Left cardiac atrium (tissue), 4 donors: ENCODE measurements at places on chromosomes 5 and 9. TPM values are rescaled to one million over a fixed set of nuclear protein-coding genes. Genes with fewer than 3 reads are reported as not detected.

CDKN2B-AS1 gene
- total RNA-seq, result not detected

SNCAIP gene
- 2.9 TPM for total RNA-seq

NUTM2F gene
- not detected for total RNA-seq

ZNF454 gene
- 2.0 TPM for total RNA-seq

HAND1 gene
- 5.2 TPM for total RNA-seq

FRRS1L gene
- total RNA-seq, result 4.4 TPM

RETREG1 gene
- 145 TPM for total RNA-seq

FBLL1 gene
- 0.21 TPM for total RNA-seq

C5orf58 gene
- not detected for total RNA-seq

MRPL22 gene
- 58.2 TPM for total RNA-seq

FUT7 gene
- 0.24 TPM for total RNA-seq

TSLP gene
- total RNA-seq, result 2.8 TPM

GRM6 gene
- total RNA-seq, result not detected

TOR2A gene
- total RNA-seq, result 5.1 TPM

UGT3A2 gene
- 0.18 TPM for total RNA-seq

ELOVL7 gene
- 2.0 TPM for total RNA-seq

MATR3 gene
- total RNA-seq, result 104 TPM

NXNL2 gene
- total RNA-seq, result not detected

ADCY2 gene
- total RNA-seq, result 1.1 TPM

NPR2 gene
- 21.1 TPM for total RNA-seq

TAF11L5 gene
- not detected for total RNA-seq

DMRTA1 gene
- total RNA-seq, result 0.74 TPM

NOL8 gene
- 13.3 TPM for total RNA-seq

FOXD4L6 gene
- 0.15 TPM for total RNA-seq

LCN15 gene
- 0.41 TPM for total RNA-seq

PCDHB13 gene
- 3.5 TPM for total RNA-seq

LCN1 gene
- not detected for total RNA-seq

SLC6A3 gene
- total RNA-seq, result not detected

NSG2 gene
- 0.63 TPM for total RNA-seq

ASS1 gene
- 88.1 TPM for total RNA-seq

TOR4A gene
- total RNA-seq, result 6.2 TPM

LHX6 gene
- total RNA-seq, result 11.3 TPM

ZFP37 gene
- 2.0 TPM for total RNA-seq

GPR21 gene
- 0.55 TPM for total RNA-seq

WDR38 gene
- not detected for total RNA-seq

RLN2 gene
- total RNA-seq, result 0.32 TPM

IFNB1 gene
- not detected for total RNA-seq

NANS gene
- total RNA-seq, result 31.0 TPM

TICAM2 gene
- total RNA-seq, result 3.5 TPM

RAPGEF6 gene
- total RNA-seq, result 8.4 TPM

BNC2 gene
- total RNA-seq, result 55.1 TPM

IL7R gene
- 4.2 TPM for total RNA-seq

SYK gene
- 5.6 TPM for total RNA-seq

RFX3 gene
- total RNA-seq, result 4.2 TPM

IL9 gene
- not detected for total RNA-seq
